ENCODE measurements at places on chromosomes 4 and X. TPM values are rescaled to one million over a fixed set of nuclear protein-coding genes. Genes with fewer than 3 reads are reported as not detected.

Gene SLC25A4
- total RNA-seq: 27.2 TPM

Gene EGF
- total RNA-seq: 2.0 TPM

Gene TMPRSS11D
- total RNA-seq: not detected

Gene FGFRL1
- 62.9 TPM for total RNA-seq

Gene IQCM
- not detected for total RNA-seq

Gene MAP9
- total RNA-seq: 5.7 TPM

Gene TIMP1
- total RNA-seq: 141 TPM

Gene TMPRSS11B
- not detected for total RNA-seq

Gene PHOX2B
- not detected for total RNA-seq

Gene C4orf36
- total RNA-seq: 2.6 TPM

Gene VSIG1
- not detected for total RNA-seq

Gene CDS1
- 1.5 TPM for total RNA-seq

Gene TMEM144
- not detected for total RNA-seq

Gene SULT1B1
- total RNA-seq: 0.27 TPM

Gene REELD1
- total RNA-seq: not detected

Gene SPIN2A
- 0.37 TPM for total RNA-seq

Gene RBM46
- total RNA-seq: not detected

Gene TLL1
- total RNA-seq: 0.31 TPM

Gene C4orf51
- total RNA-seq: not detected

Gene RRAGB
- 6.0 TPM for total RNA-seq

Gene TKTL1
- not detected for total RNA-seq

Gene GLRA3
- total RNA-seq: not detected

Gene C4orf50
- total RNA-seq: not detected

Gene TMEM47
- 2.3 TPM for total RNA-seq

Gene DGAT2L6
- not detected for total RNA-seq

Gene STBD1
- total RNA-seq: 3.5 TPM

Gene ZFP42
- total RNA-seq: not detected

Gene SOWAHB
- not detected for total RNA-seq

Gene HPGD
- 0.30 TPM for total RNA-seq

Gene CXorf49
- total RNA-seq: not detected

Gene GPC3
- not detected for total RNA-seq

Gene TMEM150C
- 1.9 TPM for total RNA-seq

Gene L1CAM
- total RNA-seq: 3.0 TPM

Gene WAS
- total RNA-seq: 0.47 TPM

Gene ADGRL3
- total RNA-seq: 0.73 TPM

Gene OR13H1
- total RNA-seq: not detected

Gene APLN
- 3.8 TPM for total RNA-seq

Gene CD40LG
- not detected for total RNA-seq

Gene CHRNA9
- 2.6 TPM for total RNA-seq

Gene RADX
- 4.2 TPM for total RNA-seq

Gene OPRPN
- total RNA-seq: not detected

Gene BOD1L1
- total RNA-seq: 28.1 TPM

Gene VCX3B
- total RNA-seq: 3.8 TPM

Gene TLR10
- 0.03 TPM for total RNA-seq

Gene SPINK2
- not detected for total RNA-seq

Gene MXRA5
- not detected for total RNA-seq

Gene GPR50
- not detected for total RNA-seq

Gene CT55
- 71.1 TPM for total RNA-seq

Gene CYLC1
- not detected for total RNA-seq

Gene DAPP1
- 0.20 TPM for total RNA-seq

Gene PCYT1B
- not detected for total RNA-seq
